ENCODE measurements at places on chromosomes 6 and 20.

DNA sequence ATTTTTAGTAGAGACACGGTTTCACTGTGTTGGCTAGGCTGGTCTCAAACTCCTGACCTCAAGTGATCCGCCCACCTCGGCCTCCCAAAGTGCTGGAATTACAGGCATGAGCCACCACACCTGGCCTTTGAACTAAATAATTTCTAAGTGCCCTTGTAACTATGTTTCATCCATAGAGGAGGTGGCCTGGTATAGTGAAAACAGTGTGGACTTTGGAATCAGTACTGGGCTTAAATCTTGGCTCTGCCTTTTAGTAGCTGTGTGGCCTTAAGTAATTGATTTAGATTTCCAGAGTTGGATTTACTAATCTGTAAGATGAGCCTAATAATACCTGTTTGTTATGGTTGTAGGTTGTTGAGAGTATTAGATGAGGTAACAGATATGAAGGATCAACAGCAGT lies 14.2 kb upstream of the TGM3 start:
- no peak for DNase-seq

DNA sequence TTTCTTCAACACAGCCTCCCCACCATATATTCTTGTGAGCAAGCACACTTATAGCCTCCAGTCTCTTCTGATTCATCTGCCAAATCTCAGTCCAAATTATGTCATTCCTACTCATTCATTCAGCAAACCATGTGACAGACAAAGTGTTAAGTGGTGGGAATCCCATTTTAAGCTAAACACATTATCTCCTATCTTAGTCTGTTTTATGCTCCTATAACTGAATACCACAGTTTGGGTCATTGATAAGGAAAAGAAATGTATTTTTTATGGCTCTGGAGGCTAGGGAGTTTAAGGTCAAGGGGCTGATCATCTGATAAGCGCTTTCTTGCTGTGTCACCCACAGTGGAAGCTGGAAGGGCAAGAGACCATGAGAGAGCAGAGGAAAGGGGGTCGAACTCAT lies 23.9 kb upstream of the SMIM13 start:
- DNase-seq = no peak

- no peak for DNase-seq
Observed at GRCh38 chr6:160138839-160139419, 17.3 kb downstream of the SLC22A1 start.

DNA sequence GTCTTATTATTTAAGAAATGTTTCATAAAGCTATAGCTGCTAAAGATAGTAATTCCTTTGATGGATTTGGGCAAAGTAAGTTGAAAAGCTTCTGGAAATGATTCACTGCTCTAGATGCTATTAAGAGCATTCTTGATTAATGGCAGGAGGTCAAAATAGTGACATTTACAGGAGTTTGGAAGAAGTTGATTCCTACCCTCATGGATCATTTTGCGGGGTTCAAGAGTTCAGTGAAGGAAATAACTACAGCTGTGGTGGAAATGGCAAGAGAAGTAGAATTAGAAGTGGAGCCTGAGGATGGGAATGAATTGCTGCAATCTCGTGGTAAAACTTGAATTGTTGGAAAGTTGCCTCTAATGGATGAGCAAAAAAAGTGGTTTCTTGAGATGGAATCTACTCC lies 316.1 kb downstream of the UTRN start:
- no peak for DNase-seq

DNA sequence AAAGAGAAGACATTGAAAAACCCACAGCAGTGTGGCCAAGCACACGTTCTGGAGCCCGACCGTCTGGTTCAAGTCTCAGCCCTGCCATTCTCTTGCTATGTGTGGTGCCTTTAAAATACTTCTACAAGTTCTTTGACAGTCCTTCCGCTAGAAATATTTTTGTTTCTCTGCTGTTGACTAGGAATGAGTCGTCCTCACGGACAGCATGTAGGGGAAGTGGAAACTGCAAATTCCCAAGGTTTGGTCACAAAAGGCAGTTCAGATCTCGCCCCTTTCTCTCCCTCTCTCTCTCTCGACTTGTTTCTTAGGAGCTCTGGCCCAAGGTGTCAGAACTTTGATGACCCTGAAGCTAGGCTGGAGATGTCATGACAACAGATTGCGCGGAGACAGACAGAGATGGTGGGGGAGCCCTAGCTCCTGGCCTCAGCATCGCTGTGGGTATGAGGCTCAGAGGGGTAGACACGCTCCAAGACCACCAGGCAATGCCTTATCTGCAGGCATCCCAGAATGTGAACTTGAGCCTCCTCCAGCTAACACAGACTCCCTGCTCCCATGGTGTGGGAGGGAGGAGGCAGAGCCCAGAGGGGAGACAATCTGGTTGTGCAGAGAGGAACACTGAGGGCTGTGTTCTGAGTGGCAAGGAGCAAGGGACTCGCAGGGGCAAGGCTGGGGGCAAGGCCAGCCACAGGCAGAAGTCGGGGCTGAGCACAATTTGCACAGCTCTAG lies 368.9 kb upstream of the SULF2 start:
- DNase-seq = no peak

GRCh38 chr6:27159725-27160124 lies 87.8 kb upstream of the PRSS16 start:
- no peak for DNase-seq

GRCh38 chr20:22453244-22454080 lies 130.9 kb downstream of the FOXA2 start:
- no peak for DNase-seq

GRCh38 chr6:26155061-26155930 lies 68.1 kb downstream of the HFE start:
- peak; percentile 54 for DNase-seq

GRCh38 chr6:148885925-148886845 lies 139.4 kb downstream of the UST start:
- no peak for DNase-seq

DNA sequence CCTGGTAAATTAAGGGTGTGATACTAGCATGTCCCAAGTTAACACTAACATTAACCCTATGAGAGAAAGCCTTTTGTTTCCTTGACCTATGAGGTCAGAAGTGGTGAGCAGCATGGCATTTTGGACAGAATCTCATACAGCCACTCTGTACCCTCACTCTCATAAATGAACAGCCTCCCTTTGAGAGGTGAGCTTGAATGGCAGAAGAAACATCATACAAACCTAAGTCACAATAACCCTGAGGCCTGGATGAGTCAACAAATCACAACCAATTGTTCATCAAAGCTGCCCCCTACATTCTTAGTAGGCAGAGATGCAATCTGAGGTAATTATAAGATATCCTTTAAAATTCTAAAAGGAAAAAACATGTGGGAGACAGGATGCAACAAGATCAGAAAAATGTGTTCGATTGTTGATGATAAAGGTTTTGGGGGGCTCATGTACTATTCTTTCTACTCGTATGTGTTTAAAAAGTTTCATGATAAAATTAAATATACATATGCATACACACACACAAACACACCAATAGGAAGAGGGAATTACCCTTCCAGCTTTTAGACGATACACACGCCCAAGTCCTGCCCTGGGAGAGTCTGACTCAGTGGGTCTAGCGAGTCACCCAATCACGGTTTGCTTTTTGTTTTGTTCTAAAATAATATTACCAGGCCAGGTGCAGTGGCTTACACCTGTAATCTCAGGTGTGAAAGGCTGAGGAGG lies 117.3 kb downstream of the ARHGAP18 start:
- DNase-seq = no peak

GRCh38 chr6:99425647-99426450 lies 741 bp upstream of the PNISR start:
- DNase-seq = peak; percentile 86

- DNase-seq = peak; percentile 57
Observed at GRCh38 chr20:36792422-36792821, 18.9 kb upstream of the DSN1 start.

DNA sequence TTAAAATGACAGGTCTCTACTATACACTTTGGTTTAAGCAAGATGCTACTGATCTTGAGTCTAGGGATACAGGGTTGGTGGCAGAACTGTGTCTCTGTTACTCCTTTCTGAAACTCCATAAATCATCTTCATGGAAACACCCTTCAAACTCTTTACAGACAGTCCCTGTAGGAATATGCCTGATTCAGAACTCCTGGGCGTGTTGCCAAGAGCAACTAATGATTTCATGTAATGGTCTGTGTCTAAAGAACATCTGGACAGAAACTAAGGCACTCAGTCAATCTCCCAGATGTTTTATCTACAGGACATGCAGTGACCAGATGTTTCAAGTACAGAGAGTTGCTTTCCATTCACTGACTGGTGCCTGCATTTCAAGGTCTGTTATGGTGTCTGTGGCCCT lies 464.4 kb upstream of the CHD6 start:
- peak; percentile 78 for DNase-seq

GRCh38 chr20:40444516-40444915 lies 244.5 kb downstream of the MAFB start:
- DNase-seq = no peak

DNA sequence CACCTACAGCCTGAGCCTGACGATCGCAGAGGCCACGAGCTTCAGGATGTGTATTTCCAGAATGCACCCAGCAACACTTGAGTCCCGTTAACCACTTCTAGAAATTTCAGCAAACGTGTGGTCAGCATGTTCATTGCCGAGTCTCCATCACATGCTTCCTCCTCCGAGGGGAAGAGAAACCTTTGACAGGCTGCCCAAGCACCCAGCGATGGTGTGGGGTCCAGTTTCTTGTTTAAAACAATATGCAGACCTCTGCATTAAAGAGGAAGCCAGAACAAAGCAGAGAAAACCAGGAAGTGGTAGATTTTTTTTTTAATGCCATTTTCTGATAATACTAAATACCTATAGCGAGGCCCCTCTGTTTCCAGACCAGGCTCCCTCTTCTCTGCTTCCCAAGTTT lies 71.9 kb downstream of the GNAS-AS1 start:
- no peak for DNase-seq

Measured in renal cortex interstitium (tissue), 15 donors.